ENCODE measurements at places on chromosomes 1 and 21.

- no peak for DNase-seq
These were observed 44.5 kb downstream of the ZBTB8OS start for GRCh38 chr1:32605711-32606424.

GRCh38 chr1:217135987-217136894, 413.0 kb upstream of the ESRRG start:
- DNase-seq = no peak

- no peak for DNase-seq
These were observed 149.0 kb downstream of the ROR1 start for GRCh38 chr1:63922848-63923247.

DNA sequence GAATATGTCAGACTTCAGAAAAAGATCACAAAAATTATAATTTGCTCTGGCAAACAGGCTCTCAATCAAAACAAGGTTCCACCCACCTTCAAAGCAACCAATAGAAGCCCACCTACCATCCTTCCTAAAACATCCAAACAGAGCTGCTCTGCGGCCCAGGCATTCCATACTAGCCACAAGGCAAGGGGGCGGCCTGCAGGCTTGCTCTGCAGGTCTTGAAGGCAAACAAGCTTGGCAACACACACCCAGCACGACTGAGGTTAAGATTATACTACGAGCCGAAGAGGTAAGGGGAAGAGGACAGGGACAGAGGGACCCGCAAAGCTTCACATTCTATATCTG, 207.3 kb downstream of the SLC45A1 start:
- DNase-seq = no peak

DNA sequence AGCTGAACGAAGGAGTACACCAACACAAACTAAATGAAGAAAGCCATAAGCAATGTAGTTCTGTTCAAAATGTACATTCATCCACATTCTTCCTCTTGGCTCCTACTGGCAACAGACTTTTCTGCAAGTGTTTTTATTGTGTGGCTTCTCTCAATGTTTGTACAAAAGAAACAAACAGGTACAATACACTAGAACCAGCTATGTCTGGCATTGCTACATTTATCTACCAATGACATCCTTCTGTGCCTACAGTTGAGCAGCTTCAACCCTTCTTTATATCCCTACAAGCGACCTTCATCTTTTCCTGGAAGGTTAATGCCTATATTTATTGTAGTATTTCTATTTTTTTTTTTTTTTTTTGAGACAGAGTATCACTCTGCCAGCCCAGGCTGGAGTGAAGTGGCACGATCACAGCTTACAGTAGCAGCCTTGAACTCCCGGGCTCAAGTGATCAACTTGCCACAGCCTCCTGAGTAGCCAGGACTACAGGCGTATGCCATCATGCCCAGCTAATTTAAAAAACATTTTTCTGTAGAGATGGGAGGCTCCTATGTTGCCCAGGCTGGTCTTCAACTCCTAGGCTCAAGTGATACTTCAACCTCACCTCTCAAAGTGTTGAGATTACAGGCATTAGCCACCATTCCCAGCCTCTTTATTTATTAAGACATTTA, 89.3 kb downstream of the ASH1L start:
- DNase-seq = no peak

GRCh38 chr1:162141281-162142054, 72.0 kb downstream of the NOS1AP start:
- DNase-seq = no peak

GRCh38 chr1:184753117-184753516, 1.5 kb downstream of the EDEM3 start:
- no peak for DNase-seq

DNA sequence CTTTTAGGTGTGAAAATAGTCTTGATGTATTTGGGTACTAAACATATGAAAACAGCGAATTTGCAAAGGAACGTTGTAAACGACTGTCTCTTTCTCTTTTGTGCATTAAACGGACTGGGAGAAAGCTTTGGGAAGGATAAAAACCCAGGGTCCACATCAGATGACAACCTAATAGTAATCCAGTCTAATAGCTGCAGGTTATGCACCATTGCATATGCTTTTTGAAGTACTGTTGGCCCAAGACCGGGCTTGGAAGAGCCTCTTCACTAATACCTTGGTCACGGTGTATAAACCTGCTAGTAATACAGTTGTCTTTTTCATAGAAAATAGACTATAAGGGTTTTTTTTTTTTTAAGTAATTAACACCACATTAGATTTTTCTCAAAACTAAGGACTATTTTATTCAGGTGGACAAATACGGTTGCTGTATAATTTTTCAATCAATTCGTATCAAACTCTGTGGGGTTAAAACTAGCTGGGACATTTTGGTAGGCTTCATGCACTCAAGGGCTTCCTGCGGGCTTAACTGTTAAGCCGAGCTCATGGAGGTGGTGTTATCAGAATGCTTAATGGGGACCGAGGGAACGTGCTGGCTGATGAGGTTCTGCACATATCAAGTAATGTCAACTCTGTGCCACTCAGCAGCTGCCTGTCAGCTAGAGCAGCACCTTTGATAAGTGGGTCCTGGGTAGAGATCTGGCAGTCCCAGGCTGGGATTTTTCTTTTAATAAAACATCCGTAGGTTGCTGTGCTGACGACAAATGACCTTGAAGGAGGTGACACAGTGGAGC, 2.1 kb downstream of the RYR2 start:
- DNase-seq = no peak

Measured in T-helper 2 cell (primary cell).